ENCODE measurements at places on chromosomes 1 and 21. TPM values are rescaled to one million over a fixed set of nuclear protein-coding genes. Genes with fewer than 3 reads are reported as not detected.

COA6 gene
- total RNA-seq, result 21.5 TPM

GABRD gene
- total RNA-seq, result not detected

ARHGAP30 gene
- total RNA-seq, result 0.04 TPM

OR2T11 gene
- total RNA-seq, result not detected

NBPF10 gene
- total RNA-seq, result 0.66 TPM

FCRL3 gene
- total RNA-seq, result not detected

ST6GALNAC3 gene
- total RNA-seq, result 34.6 TPM

KPRP gene
- not detected for total RNA-seq

EEIG2 gene
- 4.3 TPM for total RNA-seq

CFHR4 gene
- not detected for total RNA-seq

DNA sequence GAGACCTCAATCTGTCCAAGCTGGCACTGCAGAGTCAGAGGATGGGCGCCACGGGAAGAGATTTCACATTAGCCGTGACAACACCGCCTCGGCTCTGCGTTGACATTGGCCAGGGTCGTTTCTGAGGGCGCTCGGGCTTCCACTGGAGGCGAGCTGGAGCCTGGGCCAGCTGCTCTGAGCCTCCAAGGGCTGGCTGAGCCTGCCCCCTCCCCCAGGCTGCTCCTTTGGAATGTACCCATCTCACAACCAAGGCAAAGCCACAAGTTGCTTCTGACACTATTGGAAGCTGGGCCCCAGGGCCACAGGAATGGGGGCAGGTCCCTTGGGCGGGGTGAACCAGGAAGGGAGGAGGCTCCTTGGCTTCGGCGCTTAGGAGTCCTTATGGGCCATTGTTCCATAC, 12.7 kb downstream of the GPR3 start:
- DNase-seq, result no peak

DNA sequence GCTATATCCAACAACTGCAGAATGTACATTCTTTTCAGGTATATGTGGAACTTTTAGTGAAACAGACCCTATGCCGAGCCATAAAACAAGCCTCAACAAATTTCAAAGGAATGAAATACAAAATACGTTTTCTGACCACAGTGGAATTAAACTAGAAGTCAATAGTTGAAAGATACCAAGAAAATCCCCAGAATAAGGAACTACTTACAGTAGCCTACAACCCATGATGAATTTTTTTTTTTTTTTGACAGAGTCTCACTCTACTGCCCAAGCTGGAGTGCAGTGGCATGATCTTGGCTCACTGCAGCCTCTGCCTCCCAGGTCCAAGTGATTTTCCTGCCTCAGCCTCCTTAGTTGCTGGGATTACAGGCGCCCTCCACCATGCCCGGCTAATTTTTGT, 83.4 kb downstream of the RUNX3 start:
- no peak for DNase-seq

DNA sequence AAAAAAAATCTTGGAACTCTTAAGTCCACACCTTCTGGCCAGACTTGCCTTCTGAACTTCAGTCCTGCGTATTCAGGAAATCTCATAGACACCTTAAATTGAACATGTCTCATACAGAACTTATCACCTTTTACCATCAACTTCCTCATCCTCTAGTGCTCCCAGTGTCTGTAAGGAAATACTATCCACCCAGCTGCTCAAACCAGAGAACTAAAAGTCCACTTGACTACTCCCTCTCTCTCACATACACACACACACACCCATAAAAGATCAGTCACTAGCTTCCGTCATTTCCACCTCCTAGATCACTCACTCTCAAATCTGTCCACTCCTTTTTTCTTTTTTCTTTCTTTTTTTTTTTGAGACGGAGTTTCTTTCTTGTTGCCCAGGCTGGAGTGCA, 10.9 kb upstream of the CAP1 start:
- no peak for DNase-seq

DNA sequence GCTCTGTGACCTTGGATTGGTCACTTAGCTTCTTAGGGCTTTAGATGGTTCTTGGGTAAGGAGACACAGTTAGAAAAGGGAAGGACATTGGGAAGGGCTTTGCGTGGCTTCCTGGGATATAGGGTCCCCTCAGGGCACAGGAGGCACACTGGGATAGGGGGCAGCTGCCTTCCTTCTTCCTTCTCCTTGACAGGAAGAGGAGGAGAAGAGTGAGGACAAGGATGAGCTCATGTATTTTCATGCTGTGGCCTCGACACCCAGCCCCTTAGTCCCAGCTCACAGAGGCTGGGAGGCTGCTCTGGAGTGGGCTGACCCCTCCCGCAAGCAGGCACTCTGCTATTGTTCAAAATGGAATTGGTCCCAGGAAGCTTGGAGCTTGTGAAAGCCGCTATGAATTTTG, 45.7 kb upstream of the POU3F1 start:
- no peak for DNase-seq

- no peak for DNase-seq
Observed at GRCh38 chr1:180235502-180236239, 5.6 kb downstream of the LHX4 start.

DNA sequence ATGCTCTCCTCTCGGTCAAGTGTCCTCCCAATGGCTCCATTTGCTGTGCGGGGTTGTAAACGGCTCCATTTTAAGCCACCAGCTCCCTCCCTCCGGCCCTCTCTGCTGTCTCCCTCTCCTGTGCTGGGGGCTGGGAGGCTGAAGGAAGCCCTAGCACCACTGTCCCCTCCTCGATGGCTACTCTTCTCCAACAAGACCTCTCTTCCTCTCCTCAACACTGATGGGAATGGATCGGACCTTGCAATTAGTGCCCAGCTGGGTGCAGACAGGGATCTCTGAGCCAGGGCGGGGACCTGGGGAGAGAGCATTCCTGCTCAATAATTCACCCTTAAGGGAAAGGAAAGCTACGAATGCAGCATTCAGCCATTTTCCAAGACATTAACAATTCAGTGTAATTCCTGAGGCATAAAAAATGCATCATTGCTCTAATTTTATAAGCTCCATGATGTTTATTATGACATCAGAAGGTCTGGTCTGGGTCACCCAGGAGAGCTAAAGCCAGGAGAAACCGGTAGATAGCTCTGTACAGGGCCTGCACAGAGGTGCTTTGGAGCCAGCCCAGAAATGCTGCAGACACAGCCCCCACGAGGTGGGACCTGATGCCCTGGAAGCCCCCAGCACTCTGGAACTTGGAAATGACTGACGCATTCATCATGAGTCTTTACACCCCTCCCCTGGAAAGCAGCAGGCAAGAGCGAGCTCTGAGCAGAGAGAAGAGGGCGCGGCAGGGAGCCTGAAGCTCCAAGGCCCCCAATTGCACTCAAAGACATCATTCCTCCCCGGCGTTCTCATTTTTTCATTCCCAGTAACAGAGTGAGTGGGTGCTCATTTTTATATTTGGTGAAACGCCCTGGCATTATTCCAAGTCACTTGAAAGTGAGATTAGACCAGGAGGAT, 76.2 kb upstream of the VAMP3 start:
- DNase-seq, result no peak

DNA sequence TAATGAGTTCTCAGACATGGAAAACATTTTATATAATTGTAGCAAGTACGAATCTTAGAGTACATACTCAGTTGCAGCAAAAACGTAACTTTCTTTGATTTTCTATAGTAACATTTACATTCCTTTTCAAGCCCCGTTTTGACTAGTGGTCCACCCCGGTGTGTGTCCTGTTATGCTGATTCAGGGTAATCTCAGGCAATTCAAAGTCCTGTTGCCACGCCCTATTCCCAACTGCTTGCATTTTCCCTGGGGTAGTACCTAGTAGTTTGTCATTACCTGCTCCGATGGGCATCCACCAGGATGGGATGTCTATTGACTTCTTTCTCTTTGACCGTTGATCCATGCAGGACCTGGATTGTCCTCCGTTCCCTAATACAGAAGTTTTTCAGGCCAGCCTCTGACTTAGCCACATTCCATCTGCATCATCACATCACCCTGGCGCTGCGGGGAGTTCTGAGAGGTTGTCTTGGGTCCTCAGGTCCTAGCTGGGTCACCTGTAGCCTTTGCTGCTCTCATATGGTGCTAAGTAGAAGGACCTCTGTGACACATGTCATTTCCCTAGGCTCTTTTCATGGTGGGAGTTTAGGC, 15.0 kb upstream of the FCAMR start:
- no peak for DNase-seq

GRCh38 chr1:221217029-221217428, 337.8 kb downstream of the HLX start:
- no peak for DNase-seq

- DNase-seq, result no peak
Observed at GRCh38 chr1:19033926-19034680, 77.6 kb upstream of the IFFO2 start.

GRCh38 chr1:44970317-44970716, 16.1 kb downstream of the EIF2B3 start:
- no peak for DNase-seq

DNA sequence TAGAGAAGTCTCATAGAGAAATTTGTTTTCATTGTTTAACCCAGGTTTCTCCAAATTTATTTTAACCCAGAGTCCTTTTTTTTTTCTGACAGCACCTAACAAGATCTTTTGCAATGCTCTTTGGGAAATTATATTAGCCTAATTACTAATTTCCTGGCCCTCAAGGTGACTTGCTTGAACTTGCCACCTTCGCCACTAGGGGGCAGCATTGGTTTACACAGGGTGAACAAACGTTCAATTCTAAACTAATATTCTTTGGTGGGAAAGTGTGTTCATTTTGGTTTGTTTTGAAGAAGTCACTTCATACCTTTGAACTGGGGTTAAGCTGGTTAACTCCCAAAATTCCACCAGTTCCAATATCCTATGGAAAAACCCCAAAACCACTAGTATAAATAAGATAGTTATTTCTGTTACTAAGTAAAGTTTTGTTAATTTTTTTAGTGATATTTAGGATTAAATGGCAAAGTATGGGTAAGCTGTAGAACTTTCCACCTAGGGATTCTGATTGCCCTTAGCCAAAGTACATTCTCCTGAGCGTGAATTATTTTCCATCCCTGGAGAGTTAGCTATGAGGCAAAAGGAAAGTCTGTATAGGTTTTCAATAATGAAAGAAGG, 13.0 kb downstream of the CCDC190 start:
- peak; percentile 36 for DNase-seq

GRCh38 chr1:108048301-108049177, 83.6 kb upstream of the VAV3 start:
- no peak for DNase-seq

DNA sequence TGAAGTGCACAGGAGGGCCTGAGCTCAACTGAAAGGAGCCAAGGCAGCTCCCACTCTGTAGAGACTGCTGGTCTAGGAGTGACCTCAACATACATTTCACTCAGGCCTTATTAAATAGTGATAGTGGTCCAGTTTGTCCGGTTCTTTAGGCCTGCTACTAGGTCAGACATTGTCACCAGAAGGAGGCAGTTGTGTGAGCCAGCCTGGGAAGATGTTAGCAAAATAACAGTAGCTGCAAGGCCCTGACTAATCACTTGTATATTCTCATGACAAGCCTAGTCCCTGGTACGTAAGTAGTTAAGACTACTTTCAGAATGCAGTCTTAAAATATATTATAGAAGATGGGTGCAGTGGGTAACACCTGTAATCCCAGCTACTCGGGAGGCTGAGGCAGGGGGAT, 264.0 kb upstream of the CAMK1G start:
- DNase-seq, result no peak

GRCh38 chr1:153360592-153361479, 3.2 kb downstream of the S100A9 start:
- no peak for DNase-seq

All from pulmonary artery endothelial cell (primary cell).